ENCODE measurements at places on chromosomes 6 and 20. TPM values are rescaled to one million over a fixed set of nuclear protein-coding genes. Genes with fewer than 3 reads are reported as not detected.

LST1 gene
- total RNA-seq: 5.4 TPM

CYP39A1 gene
- 5.9 TPM for total RNA-seq

CTAGE9 gene
- total RNA-seq: not detected

PLA2G7 gene
- 0.46 TPM for total RNA-seq

DEFB132 gene
- total RNA-seq: not detected

GRCh38 chr20:63307538-63308217 lies 14.7 kb downstream of the COL20A1 start:
- DNase-seq: no peak

SLC13A3 gene
- 0.57 TPM for total RNA-seq

ZNF334 gene
- 1.2 TPM for total RNA-seq

LY6G6F gene
- total RNA-seq: not detected
